ENCODE measurements at places on chromosomes 13 and 19.
A peak's percentile ranks its signal among the peaks of the same experiment; 100 is the strongest.

DNA sequence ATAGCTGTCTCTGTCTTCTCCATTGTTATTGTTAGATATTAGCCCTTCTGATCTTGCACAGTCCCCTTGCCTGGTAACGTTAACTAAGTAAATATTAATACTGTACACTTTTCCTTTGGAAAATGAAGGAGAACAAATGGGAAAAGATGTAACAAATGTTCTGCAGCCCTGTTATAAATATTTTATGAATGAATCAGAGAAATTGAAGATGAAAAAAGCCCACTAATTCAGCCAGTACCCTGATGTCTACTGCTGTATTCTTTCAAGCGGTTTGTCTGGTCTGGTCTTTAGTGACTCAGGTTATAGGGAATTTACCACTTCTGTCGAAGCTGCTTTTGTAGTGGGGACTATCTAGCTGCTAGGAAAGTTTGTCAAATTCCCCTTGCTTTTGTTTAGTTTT lies 121.0 kb downstream of the COG6 start:
- DNase-seq, result no peak

DNA sequence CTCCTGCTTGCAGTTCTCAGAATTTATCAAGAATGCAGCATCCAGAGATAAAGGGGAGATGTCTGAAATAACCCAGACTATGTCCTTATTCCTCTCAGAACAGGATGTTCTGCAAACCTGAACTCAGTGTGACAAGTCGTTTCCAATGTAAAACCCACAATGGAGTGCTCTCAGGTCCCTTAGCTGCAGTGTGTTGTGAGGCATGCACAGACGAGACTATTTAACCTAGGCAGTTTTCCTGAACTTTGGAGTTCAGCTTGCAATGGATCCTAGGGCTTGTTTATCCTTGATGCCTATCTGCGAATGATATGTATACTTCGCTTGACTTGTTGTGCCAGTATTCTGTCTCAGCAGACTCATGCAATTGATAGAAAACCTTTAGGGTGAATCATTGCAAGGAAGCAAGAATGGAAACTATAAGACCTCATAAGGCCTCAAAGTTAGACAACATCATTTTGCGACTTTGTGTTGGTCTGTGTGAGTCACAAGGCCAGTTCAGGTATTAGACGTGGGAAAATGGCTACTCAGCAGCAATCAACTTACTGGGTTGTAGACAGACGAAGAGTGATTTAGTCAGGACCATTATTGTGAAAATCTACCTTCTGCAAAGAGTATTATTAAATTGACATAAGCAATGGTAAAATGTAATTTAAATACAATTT lies 2439.9 kb upstream of the PCDH20 start:
- no peak for DNase-seq

DNA sequence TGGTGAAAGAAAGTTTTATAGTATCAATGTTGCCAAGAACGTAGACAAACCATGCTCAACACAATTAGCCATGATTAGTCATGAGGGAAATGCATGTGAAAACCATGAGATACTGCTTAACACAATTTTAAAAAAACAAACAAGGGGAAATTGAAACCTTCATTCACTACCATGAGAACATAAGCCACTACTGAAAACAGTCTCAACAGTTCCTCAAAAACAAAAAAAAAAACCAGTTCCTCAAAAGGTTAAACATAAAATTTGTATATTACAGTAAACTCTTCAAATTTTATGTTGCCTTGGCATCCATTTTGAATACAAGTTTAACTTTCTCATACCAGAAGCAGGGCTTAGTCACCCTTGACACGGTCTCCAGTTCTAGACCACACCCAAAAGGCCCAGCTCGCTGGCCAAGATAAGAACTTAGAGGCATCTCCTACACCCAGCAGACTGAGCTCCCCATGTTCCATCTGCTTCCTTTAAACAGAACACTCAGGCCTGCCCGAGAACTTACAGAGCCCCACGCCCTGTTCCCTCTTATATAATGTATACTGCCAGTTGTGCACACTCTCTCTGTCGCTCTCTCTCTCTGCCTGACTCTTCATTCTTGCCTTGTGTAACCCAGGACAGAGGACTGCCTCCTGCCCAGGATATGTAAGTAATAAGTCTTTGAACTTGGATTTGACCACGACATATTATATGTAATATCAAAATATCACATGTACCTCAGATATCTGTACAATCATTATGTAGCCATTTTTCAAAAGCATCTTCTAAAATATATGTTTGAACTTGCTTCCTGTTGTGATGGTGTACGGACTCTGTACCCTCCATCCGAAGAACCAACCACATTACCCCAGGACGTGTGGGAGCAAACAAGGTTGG lies 67.4 kb downstream of the STK24 start:
- DNase-seq, result no peak

- no peak for DNase-seq
Observed at GRCh38 chr13:85549819-85550218, 249.4 kb downstream of the SLITRK6 start.

- no peak for DNase-seq
Observed at GRCh38 chr19:42401365-42402303, 11.5 kb upstream of the CNFN start.

GRCh38 chr19:44808463-44809371 lies at the start of gene BCAM:
Gene BCAM, plus strand, starts transcription at chr19:44809103. Its CDS starts 22 bp downstream, at chr19:44809125.
- no peak for DNase-seq

DNA sequence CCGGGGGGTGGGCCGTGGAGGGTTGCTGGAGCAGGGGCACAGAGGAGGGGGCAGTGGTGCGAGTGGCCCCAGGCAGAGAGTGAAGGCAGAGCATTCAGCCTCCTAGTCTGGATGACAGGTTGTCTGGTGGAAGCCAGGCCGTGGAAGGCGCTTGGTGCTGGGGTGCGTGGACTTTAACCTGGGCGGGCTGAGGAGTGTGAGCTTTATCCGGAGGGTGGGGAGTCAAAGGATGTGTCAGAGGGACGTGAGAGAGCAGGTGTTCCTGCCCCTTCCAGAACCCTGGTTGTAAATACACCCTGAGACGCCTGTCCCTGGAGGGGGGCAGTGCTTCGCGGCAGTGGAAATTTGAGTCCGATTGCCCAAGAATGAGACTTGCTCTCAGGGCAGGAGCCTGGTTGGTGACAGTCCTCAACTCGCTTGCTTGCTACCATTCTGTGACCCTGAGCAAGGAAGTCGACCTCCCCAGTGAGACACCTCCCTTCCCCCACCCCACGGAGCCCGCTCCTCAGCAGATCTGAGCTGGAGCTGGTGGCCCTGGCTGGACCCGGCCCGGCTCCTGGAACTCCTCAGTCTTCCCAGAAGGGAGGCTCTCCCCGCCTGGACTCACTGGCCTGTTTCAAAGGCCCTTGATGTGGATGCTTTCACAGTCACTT lies 2.3 kb downstream of the SPPL2B start:
- DNase-seq, result peak; percentile 48

- no peak for DNase-seq
Observed at GRCh38 chr13:45119991-45120864, at the start of gene GTF2F2. Gene GTF2F2, plus strand, starts transcription at chr13:45120510. Its CDS starts 146 bp downstream, at chr13:45120656.

DNA sequence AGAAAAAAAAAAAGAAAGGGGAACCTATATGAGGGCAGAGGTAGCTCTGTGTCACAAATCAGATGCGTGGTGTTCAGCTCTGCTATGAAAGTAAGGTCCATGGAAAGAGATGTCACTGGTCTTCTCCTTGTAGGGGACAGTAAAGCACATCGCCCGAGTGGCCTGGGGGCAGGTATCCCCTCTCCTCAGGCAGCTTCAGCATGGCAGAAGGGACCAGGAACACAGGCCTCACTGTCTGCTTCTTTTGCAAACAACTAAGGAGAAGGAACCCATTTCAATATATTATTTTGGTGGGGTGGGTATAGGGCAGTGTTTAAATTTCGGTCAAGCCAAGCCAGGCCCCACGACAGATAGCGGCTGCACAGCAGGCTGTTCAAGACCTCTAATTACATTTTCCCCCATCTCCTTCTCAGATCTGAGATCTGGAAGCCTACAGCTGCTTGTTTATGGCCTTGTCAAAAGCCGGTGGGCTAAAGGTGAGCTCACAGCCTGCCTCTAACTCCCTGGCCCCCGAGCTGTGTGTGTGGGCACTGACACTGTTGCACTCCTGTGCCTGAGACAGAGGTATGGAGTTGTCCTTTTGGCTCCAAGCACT lies 72.8 kb downstream of the HSPH1 start:
- DNase-seq, result no peak

DNA sequence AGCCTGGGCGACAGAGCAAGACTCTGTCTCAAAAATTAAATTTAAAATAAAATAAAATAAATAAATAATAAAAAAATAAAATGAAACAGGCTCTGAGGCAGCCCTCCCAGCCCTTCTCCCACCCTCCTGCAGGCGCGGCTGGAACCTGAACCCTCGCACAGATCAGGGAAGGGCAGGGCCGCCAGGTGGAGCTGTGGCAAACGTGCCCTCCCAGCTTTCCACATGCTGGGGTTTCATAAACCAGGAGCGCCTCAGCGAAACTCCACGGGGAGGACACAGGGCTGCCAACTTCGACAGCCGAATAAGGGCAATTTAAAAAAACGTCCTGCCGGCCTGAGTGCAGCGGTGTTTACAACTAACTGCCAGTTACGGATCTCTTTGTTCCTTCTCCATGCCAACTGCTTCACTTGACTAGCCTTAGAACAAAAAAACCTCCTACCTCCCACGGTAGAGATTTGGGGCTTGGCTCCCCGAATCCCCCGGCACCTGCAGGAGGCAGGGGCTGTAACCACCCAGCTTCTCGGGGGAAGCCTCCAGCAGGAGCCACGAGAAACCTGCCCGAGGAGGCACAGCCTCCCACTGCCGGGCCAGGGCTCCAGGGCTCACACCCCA lies 15.9 kb downstream of the ZNF787 start:
- DNase-seq, result no peak

DNA sequence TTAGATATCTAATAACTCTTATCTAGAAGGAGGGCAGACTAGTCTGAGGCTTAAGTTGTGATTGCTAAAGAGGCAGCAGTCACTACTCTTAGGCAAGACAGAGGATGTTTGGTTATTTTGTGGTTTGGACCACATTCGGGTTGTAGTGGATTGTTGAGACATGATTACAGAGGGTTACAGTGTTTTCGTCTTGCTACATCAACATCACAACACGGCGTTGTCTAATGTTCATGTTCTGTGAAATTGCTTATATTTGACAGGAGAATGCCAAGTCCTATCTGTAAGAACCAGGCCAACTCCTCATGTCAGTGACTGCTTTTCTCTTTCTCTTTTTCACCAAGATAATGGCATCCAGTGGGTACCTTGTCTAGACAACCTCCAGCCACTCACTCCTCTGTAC lies 16.8 kb upstream of the TM9SF2 start:
- DNase-seq, result no peak

- no peak for DNase-seq
Observed at GRCh38 chr13:28983641-28984040, 163.5 kb downstream of the MTUS2 start.

DNA sequence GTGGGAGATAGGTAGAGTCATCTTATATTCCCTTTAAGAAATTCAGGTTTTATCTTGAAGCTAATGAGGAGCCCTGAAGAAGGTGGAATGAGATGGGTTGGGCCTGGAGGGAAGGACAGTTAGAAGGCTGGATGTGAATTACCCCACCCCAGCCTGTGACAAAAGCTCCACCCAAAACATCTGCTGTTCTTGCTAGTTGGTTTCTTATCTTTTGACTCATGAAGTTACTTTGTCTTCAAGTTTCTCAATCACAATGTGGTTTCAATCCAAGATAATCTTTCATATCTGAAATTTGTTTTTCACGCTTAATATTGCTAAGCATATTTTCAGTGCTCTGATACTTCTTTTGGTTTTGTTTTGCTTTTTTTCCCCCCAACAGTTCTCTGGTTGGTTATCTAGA lies 38.3 kb upstream of the HMGB1 start:
- DNase-seq, result no peak

- no peak for DNase-seq
Observed at GRCh38 chr13:67229481-67230403, at the start of gene PCDH9. Gene PCDH9, minus strand, starts transcription at chr13:67230336. Its CDS starts 1,896 bp downstream, at chr13:67228440.

- DNase-seq, result no peak
Observed at GRCh38 chr19:49677901-49678674, 1.0 kb downstream of the PRMT1 start.

DNA sequence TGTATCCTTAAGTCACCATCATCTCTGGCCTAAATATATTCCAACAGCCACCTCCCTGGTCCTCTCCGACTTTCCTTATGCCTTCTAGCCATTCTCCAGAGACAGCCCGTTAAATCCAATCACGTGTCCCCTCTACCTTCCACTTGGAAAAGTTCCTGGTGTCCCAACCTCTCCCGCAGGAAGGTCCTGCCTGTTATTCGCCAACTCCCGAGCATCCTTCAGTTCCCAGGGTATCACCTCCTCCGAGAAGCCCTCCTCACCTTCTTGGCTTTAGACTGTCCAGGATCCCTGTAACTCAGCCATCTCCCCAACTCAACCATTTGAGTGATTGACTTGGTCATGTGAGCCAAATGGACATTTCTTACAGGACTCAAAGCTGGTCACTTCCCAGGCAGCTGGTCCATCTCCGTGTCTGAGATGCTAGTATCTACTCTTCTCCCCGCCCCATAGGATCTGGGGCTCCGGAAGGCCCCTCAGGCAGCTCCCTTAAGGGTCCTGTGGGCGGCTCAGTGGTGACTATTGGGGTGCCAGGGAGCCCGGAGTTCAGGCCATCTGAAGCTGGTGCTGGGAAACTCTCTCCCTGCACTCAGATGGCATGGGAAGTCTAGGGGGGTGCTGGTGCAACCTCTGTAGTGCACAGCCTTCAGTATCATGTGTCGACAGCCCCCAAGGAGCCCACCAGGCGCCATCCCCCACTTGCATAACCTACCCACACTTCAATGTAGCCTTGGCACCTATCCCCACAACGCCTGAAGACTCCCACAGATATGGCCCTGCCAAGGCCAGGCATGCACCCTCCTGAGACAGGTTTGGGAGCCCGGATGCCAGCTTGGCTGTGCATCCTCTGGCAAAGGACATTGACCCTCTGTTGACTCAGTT lies 27.9 kb upstream of the NANOS3 start:
- DNase-seq, result no peak

GRCh38 chr13:73274147-73274546 lies 215.3 kb downstream of the KLF5 start:
- no peak for DNase-seq

- no peak for DNase-seq
Observed at GRCh38 chr13:74090397-74090796, 43.8 kb downstream of the KLF12 start.

DNA sequence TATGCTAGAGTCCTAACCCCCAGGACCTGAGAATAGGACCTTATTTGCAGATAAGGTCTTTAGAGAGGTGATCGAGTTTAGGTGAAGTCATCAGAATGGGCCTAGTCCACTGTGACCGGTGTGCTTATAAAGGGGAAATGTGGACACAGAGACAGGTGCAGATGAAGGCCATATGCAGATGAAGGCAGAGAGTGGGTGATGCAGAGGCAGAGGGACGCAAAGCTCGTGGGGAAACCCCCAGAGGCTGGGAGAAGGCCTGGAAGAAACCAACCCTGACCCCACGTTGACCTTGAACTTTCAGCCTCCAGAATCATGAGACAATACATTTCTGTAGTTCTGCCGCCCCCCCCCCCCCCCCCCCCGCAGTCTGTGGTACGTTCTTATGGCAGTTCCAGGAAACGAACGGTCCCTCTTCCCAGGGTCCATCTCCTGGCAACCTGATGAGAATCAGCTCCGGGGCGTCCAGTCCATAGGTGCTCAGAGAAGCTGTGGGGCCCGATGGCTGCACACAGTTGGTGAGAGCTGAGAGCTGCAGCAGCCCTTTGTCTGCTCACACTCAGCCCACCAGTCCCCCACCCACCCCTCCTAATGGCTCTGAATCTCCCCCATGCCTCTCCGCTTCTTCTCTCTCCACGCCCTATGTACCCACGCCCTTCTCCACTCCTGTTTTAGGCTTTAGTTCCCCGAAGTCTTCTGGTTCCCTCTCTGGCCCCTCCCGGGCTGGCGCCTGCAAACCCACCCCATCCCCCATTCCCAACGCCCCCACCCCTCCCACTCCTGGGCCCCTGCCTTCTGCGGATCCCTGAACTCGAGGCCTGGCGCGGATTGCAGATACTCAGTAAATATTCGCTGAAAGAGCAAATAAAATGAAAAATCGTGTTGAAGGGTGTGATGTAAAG lies 218.3 kb upstream of the MAB21L1 start:
- DNase-seq, result no peak
